ENCODE measurements at places on chromosomes 3 and 15.

- no peak for DNase-seq
These were observed 30.4 kb downstream of the SLC51A start for GRCh38 chr3:196246612-196247308.

GRCh38 chr3:102078854-102079808 lies 229.8 kb downstream of the NFKBIZ start:
- DNase-seq: no peak

DNA sequence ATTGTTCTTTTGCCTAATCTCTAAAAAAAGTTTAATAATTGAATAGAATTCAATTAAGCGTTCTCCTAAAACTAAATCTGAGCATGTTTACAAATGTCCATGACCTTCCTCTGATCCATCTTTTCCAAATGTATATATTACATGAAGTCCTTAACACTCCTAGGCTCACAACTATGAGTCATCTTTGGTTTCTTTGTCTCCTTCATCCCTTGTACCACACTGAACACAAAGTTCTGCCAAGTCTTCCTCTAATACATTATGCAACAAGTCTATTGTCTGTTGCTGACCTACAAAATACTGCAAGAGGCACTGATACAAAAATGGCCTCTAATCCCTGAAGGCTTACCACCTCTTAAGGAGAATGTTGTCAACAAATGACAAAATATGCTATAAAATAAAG lies 550.2 kb downstream of the PYDC2 start:
- no peak for DNase-seq

- no peak for DNase-seq
These were observed 214.4 kb downstream of the OCA2 start for GRCh38 chr15:27884726-27885125.

DNA sequence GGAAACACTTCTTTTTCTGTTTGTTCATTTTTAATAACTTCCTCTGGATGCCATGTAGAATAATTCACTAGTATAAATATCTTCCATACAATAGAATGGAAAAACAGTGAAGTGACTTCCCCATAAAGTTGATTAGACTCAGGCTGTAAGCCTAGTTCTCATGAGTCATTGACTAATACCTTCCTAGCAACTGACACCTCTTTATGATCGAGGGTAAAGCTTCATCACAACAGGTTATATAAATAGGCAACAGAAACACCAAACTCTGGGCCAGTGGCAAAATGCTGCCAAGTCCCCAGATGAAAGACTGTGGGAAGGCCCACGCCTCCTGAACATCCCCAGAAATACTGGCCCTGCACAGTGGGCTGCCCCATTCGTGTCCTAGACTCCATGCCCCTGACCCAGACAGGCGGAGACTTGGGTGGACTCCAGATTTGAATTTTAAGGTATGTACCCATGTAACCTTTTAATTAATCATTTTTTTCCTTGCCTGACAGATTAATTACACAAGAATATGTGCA lies 71.3 kb upstream of the TBC1D23 start:
- no peak for DNase-seq

DNA sequence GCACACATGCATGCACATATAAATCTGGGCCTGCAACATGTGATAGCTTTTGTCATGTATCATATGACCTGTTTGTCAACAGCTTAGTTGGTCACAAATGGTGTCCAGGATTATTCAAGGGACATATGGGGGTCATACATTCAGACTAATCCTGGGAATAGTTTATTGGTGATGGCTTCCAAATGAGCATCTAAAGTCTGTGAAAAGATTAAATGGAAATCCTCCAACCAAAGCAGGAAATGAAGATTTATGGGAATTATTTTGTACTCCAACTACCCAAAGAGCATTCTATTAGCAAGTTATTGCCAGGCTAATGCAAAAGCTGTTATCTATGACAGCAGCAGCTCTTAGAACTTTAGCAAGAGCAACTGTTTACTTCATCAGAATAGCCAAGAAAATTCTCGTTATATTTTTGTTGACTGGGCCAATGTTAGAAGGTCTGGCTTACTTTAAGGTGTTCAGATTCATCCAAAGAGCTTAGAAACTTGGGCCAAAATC lies 7.1 kb downstream of the FSTL1 start:
- no peak for DNase-seq

DNA sequence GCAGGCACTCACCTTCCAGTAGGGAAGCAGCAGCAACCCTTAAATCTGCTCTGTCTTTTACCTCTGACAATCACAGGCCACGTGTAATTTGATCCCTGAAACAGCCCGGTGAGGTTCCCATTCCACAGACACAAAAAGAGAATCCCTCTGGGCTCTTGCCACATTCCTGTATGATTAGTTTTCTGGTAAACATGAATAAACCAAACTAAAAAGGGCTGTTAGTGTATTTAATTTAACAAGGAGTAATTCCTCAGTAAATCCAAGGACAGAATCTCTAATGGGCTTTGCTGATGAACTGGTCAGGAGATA lies 186.9 kb downstream of the FAM43A start:
- no peak for DNase-seq

GRCh38 chr3:58793938-58794337 lies 127.4 kb upstream of the FAM3D start:
- no peak for DNase-seq

Data from stimulated activated CD8-positive, alpha-beta memory T cell treated with anti-CD3 and anti-CD28 coated beads, Interleukin-2, amount 100 ng/mL, for 1 hour (primary cell).